ENCODE measurements at places on chromosomes 5 and 9.

DNA sequence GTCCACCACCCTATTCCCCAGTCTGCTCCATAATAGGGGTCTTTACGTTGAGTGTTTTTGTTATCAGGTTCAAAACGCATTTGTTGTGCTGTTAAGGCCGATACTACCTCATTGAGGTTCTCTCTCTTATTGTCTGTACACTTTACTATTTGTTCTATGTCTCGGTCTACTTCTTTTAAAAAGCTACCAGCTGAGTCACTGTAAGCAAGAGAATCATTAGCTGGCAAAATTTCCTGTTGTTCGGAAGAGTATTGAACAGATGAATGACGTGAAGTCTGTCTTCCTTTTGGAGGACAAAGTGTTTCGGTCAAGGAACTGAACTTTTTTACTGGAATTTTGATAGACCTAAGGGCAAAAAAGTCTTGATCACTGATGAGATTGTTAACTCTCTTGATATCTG lies 10.3 kb downstream of the LYSMD3 start:
- H3K27me3 ChIP-seq: no peaks in the 10 kb centered on the region
- no peak for DNase-seq
- no peaks in the 10 kb centered on the region for H3K4me1 ChIP-seq
- H3K4me3 ChIP-seq: no peak overlapping the region

DNA sequence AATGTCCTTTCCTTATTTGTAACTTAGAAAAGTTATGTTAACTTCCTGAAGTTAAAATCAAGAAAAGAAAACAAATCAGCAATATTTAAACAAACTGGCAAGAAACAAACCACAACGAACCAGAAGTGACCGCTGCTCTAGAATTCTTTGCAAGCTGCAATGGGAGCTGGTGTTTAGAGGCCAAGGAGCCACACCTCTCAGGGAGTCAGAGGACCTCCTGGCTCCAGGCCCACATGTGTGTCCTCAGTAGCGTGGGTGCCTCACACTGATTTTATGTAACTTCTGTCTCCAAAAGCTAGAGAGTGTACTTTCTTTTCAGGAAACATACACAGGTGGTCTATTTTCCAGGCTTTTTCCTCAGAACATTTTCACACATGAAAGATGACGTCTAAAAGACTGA lies 100.4 kb downstream of the IRX2 start:
- H3K36me3 ChIP-seq: no peaks in the 10 kb centered on the region
- peaks cover 5% of the 10 kb centered on the region for H3K27me3 ChIP-seq
- no peaks in the 10 kb centered on the region for H3K4me1 ChIP-seq
- H3K27ac ChIP-seq: no peak overlapping the region
- H3K4me3 ChIP-seq: no peak overlapping the region

- no peaks in the 10 kb centered on the region for H3K4me1 ChIP-seq
- no peak overlapping the region for H3K27ac ChIP-seq
- no peaks in the 10 kb centered on the region for H3K36me3 ChIP-seq
- no peak overlapping the region for H3K4me3 ChIP-seq
These were observed 32.9 kb downstream of the STRBP start for GRCh38 chr9:123235448-123235847.

DNA sequence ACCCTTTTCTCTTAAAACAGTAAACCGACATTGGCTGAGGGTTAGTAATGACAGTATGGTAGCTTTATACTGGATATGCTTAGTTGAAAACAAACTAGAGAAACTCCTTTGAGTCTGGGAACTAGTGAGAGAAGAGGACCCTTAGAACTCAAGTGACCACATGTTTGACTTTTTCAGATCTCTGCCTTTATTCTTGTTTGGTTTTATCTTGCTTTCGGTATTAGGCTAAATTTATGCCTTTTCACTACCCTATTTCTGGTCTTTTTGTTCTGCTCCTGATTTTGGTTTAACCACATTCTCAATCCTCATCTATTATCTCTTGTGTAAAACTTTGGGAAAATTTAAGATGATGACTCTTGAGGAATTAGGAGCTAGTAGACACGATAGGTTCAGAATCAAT lies 11.0 kb downstream of the SNAPC3 start:
- H3K36me3 ChIP-seq: peaks cover 20% of the 10 kb centered on the region
- no peaks in the 10 kb centered on the region for H3K27me3 ChIP-seq
- H3K4me3 ChIP-seq: no peak overlapping the region
- no peak for DNase-seq
- H3K27ac ChIP-seq: no peak overlapping the region

DNA sequence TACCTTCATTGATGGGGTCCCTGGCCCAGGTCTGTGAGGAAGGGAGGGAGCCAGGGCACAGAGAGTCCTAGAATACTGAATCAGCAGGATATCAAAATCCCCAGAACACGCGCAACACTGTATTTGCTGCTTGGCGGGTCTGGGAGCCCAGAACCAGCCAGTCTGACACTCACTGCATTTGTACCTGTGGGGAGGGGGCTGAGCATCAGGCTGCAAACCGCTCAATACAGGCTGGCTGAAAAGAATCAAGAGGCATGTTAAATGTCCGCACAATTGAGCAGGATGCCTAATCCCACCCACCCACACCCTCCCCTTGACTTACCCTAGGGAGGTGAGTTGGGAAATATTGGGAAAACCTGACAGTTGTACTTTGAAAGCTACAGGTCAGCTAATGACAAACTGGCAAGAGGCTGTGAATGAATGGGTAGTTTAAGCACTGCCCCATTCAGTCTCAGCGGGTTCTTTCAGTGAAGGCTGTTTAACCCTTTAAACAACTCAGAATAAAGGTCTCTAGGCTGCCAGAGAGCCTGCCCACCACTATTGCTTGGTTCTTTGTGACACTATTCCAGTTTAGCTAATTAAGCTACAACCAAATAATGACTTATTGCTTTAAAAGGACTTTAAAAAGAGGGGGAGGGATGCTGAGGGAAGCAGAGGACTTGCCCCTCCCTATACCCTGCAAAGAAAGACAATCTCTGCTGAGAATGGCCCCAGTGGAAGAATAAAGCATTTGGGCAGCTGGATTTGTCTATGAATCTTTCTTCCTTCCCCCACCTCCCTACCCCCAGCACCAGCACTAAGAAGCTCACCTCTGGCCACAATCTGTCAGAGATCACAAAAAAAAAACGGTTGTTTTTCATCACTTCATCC lies 5.0 kb downstream of the SPRY4 start:
- DNase-seq: no peak
- H3K27ac ChIP-seq: peak overlapping the region; percentile 15
- peak overlapping the region; percentile 11 for H3K4me3 ChIP-seq
- H3K36me3 ChIP-seq: peaks cover 2% of the 10 kb centered on the region
- H3K4me1 ChIP-seq: peaks cover 65% of the 10 kb centered on the region

DNA sequence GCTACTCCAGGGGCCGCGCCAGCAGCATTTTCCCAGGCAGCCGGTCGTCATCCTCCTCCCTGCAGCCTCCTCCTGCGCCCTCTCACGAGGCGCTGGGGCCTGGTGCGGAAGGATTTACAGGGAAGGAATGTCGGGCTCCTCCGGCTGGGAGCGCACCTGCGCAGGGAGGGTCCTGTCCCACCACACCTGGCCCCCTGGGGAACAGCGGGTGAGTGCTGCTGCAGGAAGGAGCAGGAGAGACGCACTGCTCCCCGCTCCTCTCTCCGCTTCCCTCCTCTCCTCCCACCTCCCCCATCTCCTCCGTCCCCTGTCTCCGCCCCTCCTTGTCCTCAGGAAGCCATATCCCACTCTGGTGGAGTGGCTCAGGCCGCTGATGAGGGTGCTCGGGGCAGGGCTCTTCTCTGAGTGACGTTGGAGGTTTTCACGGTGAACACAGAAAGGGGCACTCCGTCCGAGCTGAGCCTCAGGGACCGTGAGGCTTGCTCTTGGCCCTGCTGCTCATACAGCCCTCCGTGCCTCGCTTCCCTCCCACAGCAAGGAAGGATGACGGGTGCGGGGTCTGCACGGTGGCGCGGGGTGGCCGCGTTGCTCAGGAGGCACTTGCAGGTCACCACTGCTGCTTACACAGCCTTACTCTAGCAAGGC lies 31.3 kb downstream of the IRX4 start:
- H3K36me3 ChIP-seq: no peaks in the 10 kb centered on the region
- no peak overlapping the region for H3K27ac ChIP-seq
- DNase-seq: no peak
- H3K4me1 ChIP-seq: peaks cover 11% of the 10 kb centered on the region
- H3K27me3 ChIP-seq: peaks cover 64% of the 10 kb centered on the region
- no peak overlapping the region for H3K4me3 ChIP-seq

DNA sequence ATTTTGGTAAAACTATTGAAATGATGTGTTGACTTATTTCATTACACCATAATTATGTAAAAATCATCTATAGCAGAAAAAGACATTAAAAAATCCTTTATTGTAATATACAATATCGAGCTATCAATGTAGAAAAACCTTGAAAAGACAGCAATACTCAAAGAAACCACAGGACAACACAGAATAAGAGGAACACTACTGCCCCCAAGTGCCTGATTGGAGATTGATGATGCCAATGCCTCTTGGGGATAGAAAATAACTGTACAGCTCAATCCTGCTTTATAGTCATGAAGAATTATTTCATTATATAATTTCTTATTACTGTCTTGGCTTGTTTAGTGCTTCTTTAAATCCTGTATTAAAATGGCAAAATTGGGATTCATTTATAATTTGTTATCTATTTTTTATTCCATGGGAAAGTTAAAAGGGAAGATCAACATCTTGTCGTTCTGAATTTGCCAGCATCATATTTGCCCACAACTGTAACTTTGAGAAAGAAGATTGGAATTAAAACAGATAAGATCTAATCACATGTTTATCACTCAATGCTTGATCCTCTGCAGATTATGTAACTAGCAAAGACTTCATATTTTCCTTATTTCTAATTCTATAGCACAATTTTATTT lies 337.5 kb downstream of the CDH9 start:
- H3K27ac ChIP-seq: no peak overlapping the region
- no peak overlapping the region for H3K4me3 ChIP-seq
- peak; percentile 39 for DNase-seq
- no peaks in the 10 kb centered on the region for H3K4me1 ChIP-seq

DNA sequence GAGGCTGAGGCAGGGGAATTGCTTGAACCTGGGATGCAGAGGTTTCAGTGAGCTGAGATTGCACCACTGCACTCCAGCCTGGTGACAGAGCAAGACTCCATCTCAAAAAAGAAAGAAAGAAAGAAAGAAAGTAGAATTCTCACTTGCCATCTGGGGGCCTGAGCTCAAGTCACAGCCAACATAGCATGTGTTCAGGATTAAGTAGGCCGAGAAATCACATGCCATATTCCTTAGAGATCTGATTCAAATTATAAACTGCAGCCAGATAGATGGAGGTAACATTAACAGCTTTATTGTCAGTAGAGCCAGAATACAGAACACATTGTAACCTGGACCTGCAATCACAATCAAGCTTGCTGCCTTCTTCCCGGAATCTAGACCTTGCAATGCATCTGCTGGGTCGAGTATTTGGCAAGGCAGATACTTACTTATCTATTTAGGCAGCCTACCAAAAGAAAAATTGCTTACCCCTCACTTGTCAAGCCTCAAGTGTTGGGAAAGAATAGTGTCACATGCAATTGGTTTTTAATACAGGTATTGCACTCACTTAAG lies 173.7 kb downstream of the CPLANE1 start:
- H3K27ac ChIP-seq: no peak overlapping the region
- no peak overlapping the region for H3K4me3 ChIP-seq
- H3K27me3 ChIP-seq: no peaks in the 10 kb centered on the region
- no peak for DNase-seq
- H3K36me3 ChIP-seq: no peaks in the 10 kb centered on the region

DNA sequence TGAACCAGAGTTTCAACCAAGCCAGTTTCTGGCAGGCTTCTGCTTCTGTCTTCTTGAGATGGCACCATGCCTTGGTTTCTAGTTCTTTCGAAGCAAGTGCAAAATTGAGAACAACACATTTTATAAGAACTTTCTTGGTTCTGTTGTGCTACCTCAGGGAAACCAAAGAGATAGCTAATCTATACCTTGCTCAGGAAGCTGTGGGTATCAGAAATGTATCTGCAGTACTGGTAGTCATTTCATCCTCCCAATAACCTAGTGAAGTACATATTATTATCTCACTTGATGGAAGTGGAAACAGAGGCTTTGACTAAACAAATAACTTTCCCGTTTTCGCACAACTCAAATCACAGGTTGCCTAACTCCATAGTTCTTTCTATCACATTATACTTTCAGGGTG lies 246.6 kb downstream of the ENC1 start:
- no peaks in the 10 kb centered on the region for H3K36me3 ChIP-seq
- H3K4me3 ChIP-seq: no peak overlapping the region
- H3K27ac ChIP-seq: no peak overlapping the region
- H3K4me1 ChIP-seq: peaks cover 4% of the 10 kb centered on the region
- H3K27me3 ChIP-seq: no peaks in the 10 kb centered on the region

DNA sequence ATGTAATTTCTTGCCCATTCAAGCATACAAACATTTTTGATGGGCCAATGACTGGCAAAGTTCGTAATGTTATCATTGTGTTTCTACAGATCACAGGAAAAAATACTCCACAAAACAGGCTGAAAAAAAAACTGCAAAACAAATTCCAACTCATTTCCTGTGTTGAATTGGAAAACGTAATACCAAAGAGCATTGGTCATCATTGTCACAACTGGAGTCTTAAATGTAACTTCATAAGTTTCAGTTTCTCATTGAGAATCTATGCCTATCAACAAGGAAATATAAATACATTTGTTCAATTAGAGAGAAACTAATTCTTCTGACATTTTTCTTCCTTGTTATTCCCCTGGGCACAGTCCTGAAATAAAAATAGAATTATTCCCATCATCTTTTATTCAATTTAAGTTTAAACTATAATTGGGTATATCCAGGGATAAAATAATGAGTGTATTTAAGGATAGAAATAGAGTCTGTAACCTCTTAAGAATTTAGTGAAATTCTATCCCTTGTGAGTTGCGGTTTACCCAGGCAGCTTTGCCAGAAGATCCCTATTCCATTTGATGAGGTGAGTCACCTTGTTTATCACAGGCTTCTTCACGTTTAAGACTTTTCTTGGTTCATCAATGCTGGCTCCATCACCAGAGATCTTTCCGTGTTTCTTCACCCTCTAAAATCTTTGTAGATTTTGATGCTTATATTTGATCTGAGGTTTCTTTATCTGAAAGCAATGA lies 112.7 kb upstream of the ITGA1 start:
- H3K27ac ChIP-seq: no peak overlapping the region
- no peaks in the 10 kb centered on the region for H3K4me1 ChIP-seq
- H3K4me3 ChIP-seq: no peak overlapping the region
- H3K27me3 ChIP-seq: no peaks in the 10 kb centered on the region

DNA sequence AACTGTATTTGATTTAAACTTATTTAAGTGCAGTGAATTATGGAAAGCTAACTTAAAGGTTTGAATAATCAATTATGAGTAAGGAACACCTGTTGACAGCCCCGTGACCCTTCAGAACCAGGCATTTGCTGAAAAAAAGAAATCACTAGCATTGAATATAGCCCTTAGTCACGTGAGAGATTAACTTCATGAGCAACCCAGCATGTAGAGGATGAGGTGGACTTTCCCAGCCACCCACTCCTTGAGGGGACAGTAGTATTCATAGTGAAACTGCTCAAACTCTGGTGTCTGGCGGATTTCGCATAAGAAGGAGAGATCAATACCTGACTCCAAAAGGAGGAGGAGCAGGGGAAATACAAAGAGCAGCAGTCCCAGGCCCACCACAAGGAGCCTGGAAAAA lies 184.8 kb upstream of the RASEF start:
- no peaks in the 10 kb centered on the region for H3K4me1 ChIP-seq
- H3K27me3 ChIP-seq: no peaks in the 10 kb centered on the region
- no peak for DNase-seq
- no peak overlapping the region for H3K4me3 ChIP-seq

GRCh38 chr5:137609127-137609526 lies 110.0 kb upstream of the SPOCK1 start:
- no peak for DNase-seq
- H3K4me1 ChIP-seq: peaks cover 18% of the 10 kb centered on the region
- no peaks in the 10 kb centered on the region for H3K36me3 ChIP-seq
- no peaks in the 10 kb centered on the region for H3K27me3 ChIP-seq

GRCh38 chr5:55601204-55601618 lies 66.4 kb upstream of the PLPP1 start:
- peak; percentile 91 for DNase-seq
- H3K27me3 ChIP-seq: no peaks in the 10 kb centered on the region
- peak overlapping the region; percentile 95 for H3K27ac ChIP-seq
- peaks cover 32% of the 10 kb centered on the region for H3K4me1 ChIP-seq
- no peaks in the 10 kb centered on the region for H3K36me3 ChIP-seq
